Erythroblast (primary cell): ENCODE measurements at places on chromosomes 12 and 14.

GRCh38 chr14:55121628-55122439, 7.2 kb upstream of the LGALS3 start:
- DNase-seq: peak; percentile 59

DNA sequence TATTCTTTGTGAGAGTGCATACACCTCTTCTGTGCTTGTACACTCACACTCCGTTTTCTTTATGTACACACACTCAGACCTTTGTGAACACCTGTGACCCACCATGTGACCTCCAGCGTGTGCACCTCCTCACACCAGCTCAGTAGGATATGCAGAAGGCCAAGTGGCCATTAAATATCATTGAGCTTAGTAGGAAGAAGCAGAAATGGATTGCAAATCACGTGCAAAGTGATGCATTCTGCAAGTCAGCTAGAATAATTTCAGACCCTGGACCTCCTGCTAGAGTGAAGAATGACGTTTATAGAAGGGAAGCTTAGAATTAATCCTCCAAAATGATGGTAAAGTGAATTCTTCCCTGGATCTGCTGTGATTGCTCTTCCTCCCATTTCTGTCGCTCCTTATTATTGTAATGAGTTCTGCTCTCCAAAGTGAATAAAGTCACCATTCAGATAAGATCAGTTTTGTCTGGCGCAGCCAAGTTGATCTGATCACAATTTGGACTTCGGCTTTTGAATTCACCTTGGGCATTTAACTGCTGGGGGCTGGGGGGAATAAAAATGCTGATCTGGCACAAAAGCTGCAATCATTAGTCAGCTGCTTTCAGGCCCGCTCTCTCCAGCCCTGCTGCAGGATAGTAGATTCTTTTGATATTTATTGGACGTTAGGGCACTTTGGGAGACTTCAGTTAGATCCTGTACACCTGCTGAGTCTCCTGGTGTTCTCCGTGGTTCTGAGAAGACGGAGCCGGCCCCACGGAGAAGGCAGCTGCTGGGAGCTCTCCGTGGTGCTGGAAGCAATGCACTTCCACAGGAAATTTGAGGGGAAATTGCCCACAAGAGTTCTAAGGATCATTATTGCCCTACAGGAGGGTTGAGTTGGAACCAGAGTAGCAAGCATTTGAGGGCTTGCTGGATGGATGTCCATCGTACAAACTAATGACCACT, 12.4 kb upstream of the NRXN3 start:
- DNase-seq: peak; percentile 25

GRCh38 chr12:9114946-9115345, 773 bp downstream of the A2M start:
- DNase-seq: no peak

- DNase-seq: no peak
Observed at GRCh38 chr12:82470906-82471512, 112.7 kb downstream of the METTL25 start.

GRCh38 chr14:55245657-55246268, 25.5 kb upstream of the FBXO34 start:
- peak; percentile 41 for DNase-seq

GRCh38 chr12:108729612-108730364, 1.5 kb downstream of the CORO1C start:
- peak; percentile 88 for DNase-seq

GRCh38 chr12:55703901-55704761, 3.6 kb downstream of the ITGA7 start:
- DNase-seq: no peak

- no peak for DNase-seq
Observed at GRCh38 chr12:68119724-68120211, 39.8 kb downstream of the IFNG start.

GRCh38 chr14:36997843-36998242, 174.6 kb downstream of the SLC25A21 start:
- no peak for DNase-seq
